IMR-90 (cell line): ENCODE measurements at places on chromosomes 12 and 14. TPM values are rescaled to one million over a fixed set of nuclear protein-coding genes. Genes with fewer than 3 reads are reported as not detected.

Gene NR1H4
- not detected in 2 replicates for polyA plus RNA-seq

Gene TBC1D30
- polyA plus RNA-seq = 0.24 and 0.34 TPM in 2 replicates

Gene BICDL1
- polyA plus RNA-seq = not detected in 2 replicates

Gene POTEM
- polyA plus RNA-seq = not detected in 2 replicates

Gene NRL
- 0.70 and 0.85 TPM in 2 replicates for polyA plus RNA-seq

Gene ORMDL2
- 38.6 and 39.7 TPM in 2 replicates for polyA plus RNA-seq

Gene PLEKHD1
- not detected in 2 replicates for polyA plus RNA-seq

Gene KRT2
- not detected in 2 replicates for polyA plus RNA-seq

Gene PRR4
- polyA plus RNA-seq = 1.7 and 1.9 TPM in 2 replicates

Gene NAV3
- polyA plus RNA-seq = 24.3 and 25.5 TPM in 2 replicates

Gene CAPZA3
- polyA plus RNA-seq = not detected in 2 replicates

Gene METAP2
- polyA plus RNA-seq = 51.7 and 62.5 TPM in 2 replicates

Gene GPX2
- not detected in 2 replicates for polyA plus RNA-seq

Gene MYF5
- not detected in 2 replicates for polyA plus RNA-seq

Gene CLEC7A
- not detected in 2 replicates for polyA plus RNA-seq

Gene IL22
- not detected in 2 replicates for polyA plus RNA-seq

Gene EFCAB11
- polyA plus RNA-seq = 4.9 and 5.3 TPM in 2 replicates

Gene KRT6A
- not detected in 2 replicates for polyA plus RNA-seq

Gene COX8C
- not detected in 2 replicates for polyA plus RNA-seq

Gene RD3L
- not detected in 2 replicates for polyA plus RNA-seq

Gene ATL1
- polyA plus RNA-seq = 5.3 and 6.0 TPM in 2 replicates

Gene VRTN
- not detected in 2 replicates for polyA plus RNA-seq

Gene TTC7B
- 35.3 and 42.6 TPM in 2 replicates for polyA plus RNA-seq

Gene MANSC1
- polyA plus RNA-seq = 1.9 and 2.2 TPM in 2 replicates

Gene GDF3
- polyA plus RNA-seq = not detected in 2 replicates

Gene KRT83
- polyA plus RNA-seq = not detected in 2 replicates

Gene REM2
- 0.07 TPM in 1 of 2 replicates, not detected in the other for polyA plus RNA-seq

Gene LMO3
- 0.49 and 0.84 TPM in 2 replicates for polyA plus RNA-seq

Gene AMDHD1
- polyA plus RNA-seq = not detected in 2 replicates

Gene EID3
- polyA plus RNA-seq = 2.0 and 2.2 TPM in 2 replicates

Gene OTOGL
- 0.07 and 0.10 TPM in 2 replicates for polyA plus RNA-seq

Gene PRH1
- polyA plus RNA-seq = 2.3 and 3.0 TPM in 2 replicates

Gene MGAT4C
- polyA plus RNA-seq = not detected in 2 replicates

Gene TMEM30B
- 0.03 and 0.13 TPM in 2 replicates for polyA plus RNA-seq

Gene CIDEB
- polyA plus RNA-seq = 0.19 TPM in 2 replicates

Gene DHRS2
- 0.12 and 0.26 TPM in 2 replicates for polyA plus RNA-seq

Gene CTDSP2
- 150 and 156 TPM in 2 replicates for polyA plus RNA-seq

Gene ACOT4
- 0.22 and 0.34 TPM in 2 replicates for polyA plus RNA-seq

Gene ZDHHC22
- polyA plus RNA-seq = not detected in 2 replicates

Gene ANGEL1
- 8.4 and 10.0 TPM in 2 replicates for polyA plus RNA-seq

Gene SPTLC2
- polyA plus RNA-seq = 16.8 and 22.6 TPM in 2 replicates

Gene ABCD2
- polyA plus RNA-seq = not detected in 2 replicates

Gene KRT82
- polyA plus RNA-seq = not detected in 2 replicates

Gene TMEM121
- polyA plus RNA-seq = 6.3 and 8.5 TPM in 2 replicates

Gene MAPKAPK5
- polyA plus RNA-seq = 35.0 and 35.7 TPM in 2 replicates

Gene KDM5A
- polyA plus RNA-seq = 7.3 and 7.9 TPM in 2 replicates

Gene HPD
- polyA plus RNA-seq = 0.14 and 0.15 TPM in 2 replicates

Gene P3H3
- 83.9 and 90.5 TPM in 2 replicates for polyA plus RNA-seq

Gene NKX2-8
- not detected in 2 replicates for polyA plus RNA-seq

Gene KCNK10
- polyA plus RNA-seq = not detected in 2 replicates

Gene LRP10
- 118 and 121 TPM in 2 replicates for polyA plus RNA-seq
